ENCODE measurements at places on chromosomes 2 and 18. TPM values are rescaled to one million over a fixed set of nuclear protein-coding genes. Genes with fewer than 3 reads are reported as not detected.

TMEM198 gene
- 5.1 TPM for total RNA-seq

PASK gene
- 8.6 TPM for total RNA-seq

IL36RN gene
- total RNA-seq: not detected

ITPRIPL1 gene
- total RNA-seq: 5.5 TPM

PTPRN gene
- 0.49 TPM for total RNA-seq

SETBP1 gene
- total RNA-seq: 0.98 TPM

NEB gene
- 0.13 TPM for total RNA-seq

LINC00305 gene
- total RNA-seq: not detected

PSMA8 gene
- total RNA-seq: not detected

GPR45 gene
- total RNA-seq: 0.25 TPM

TNFAIP6 gene
- total RNA-seq: 1.1 TPM

PARD3B gene
- 2.0 TPM for total RNA-seq

POTEJ gene
- not detected for total RNA-seq

TPO gene
- not detected for total RNA-seq

KIF5C gene
- total RNA-seq: 0.33 TPM

MYO1B gene
- 42.4 TPM for total RNA-seq

DSG4 gene
- total RNA-seq: under 0.01 TPM

OR6B2 gene
- total RNA-seq: not detected

KLHL14 gene
- total RNA-seq: 3.3 TPM

FBXO36 gene
- 3.4 TPM for total RNA-seq

TGIF1 gene
- 210 TPM for total RNA-seq

KCTD1 gene
- total RNA-seq: 23.2 TPM

BBS5 gene
- 4.4 TPM for total RNA-seq

MZT2B gene
- 314 TPM for total RNA-seq

PSME4 gene
- total RNA-seq: 33.4 TPM

CTDSP1 gene
- 98.8 TPM for total RNA-seq

ERMN gene
- total RNA-seq: not detected

IL1RL2 gene
- total RNA-seq: not detected

HOXD11 gene
- total RNA-seq: 19.2 TPM

MC4R gene
- 0.13 TPM for total RNA-seq

ALPP gene
- total RNA-seq: not detected

REG3G gene
- not detected for total RNA-seq

NDUFAF7 gene
- 11.4 TPM for total RNA-seq

LYG2 gene
- not detected for total RNA-seq

MAPRE2 gene
- 10.1 TPM for total RNA-seq

NEURL3 gene
- 0.49 TPM for total RNA-seq

ERLEC1 gene
- 62.4 TPM for total RNA-seq

ARHGAP15 gene
- not detected for total RNA-seq

TSHZ1 gene
- total RNA-seq: 5.2 TPM

TWIST2 gene
- total RNA-seq: 6.3 TPM

GREB1L gene
- total RNA-seq: 4.1 TPM

CTAGE1 gene
- total RNA-seq: not detected

CFAP65 gene
- total RNA-seq: 0.13 TPM

GPR39 gene
- 4.7 TPM for total RNA-seq

RAMP1 gene
- total RNA-seq: 6.4 TPM

SPATA3 gene
- not detected for total RNA-seq

TRIB2 gene
- total RNA-seq: 9.3 TPM

ANKRD23 gene
- total RNA-seq: 0.49 TPM

Measured in mesangial cell (primary cell).